ENCODE measurements at places on chromosomes 6 and 20. TPM values are rescaled to one million over a fixed set of nuclear protein-coding genes. Genes with fewer than 3 reads are reported as not detected.
A peak's percentile ranks its signal among the peaks of the same experiment; 100 is the strongest.

DNA sequence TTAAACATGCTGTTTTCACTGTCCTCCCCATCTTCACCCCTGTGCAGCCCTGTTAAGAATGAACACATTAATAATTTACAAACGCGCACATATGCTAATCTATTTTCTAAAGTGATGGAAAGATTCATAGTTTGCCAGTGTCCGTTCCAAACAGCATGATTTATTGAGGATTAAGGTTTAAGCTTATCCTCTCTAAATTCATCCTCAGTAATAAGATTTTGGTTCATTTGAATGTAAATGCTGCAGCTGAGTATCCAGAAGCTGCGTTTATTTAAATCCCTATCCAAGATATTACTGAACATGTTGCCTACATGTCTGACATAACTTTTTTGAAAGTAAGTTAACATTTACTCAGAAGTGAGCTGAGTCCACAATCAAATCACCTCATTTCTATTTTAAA is 42.8 kb upstream of the FAM135A start:
- no peak for DNase-seq

- DNase-seq, result no peak
Observed at GRCh38 chr6:163402616-163403015, 11.9 kb upstream of the QKI start.

DNA sequence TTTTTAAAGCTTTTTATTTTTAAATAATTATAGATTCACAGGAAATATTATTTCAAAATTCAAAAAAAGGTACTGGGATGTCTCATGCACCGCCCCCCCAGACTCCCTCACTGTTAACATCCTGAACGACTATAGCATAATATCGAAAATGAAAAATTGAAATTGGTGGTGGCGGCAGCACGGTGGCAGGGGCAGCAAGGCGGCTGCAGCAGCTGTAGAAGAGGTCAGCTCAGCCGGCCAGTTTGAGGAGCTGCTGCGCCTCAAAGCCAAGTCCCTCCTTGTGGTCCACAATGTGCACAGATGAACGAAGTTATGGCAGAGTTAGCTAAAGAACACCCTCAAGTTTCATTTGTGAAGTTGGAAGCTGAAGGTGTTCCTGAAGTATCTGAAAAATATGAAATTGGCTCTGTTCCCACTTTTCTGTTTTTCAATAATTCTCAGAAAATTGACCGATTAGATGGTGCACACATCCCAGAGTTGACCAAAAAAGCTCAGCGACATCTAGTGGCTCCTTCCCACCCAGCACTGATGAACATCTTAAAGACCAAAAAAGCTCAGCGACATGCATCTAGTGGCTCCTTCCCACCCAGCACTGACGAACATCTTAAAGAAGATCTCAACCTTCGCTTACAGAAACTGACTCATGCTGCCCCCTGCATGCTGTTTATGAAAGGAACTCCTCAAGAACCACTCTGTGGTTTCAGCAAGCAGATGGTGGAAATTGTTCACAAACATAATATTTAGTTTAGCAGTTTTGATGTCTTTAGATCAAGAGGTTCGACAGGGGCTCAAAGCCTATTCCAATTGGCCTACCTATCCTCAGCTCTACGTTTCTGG is 100.8 kb downstream of the FAM217A start:
- peak; percentile 84 for DNase-seq

- peak; percentile 21 for DNase-seq
Observed at GRCh38 chr20:58133020-58133808, 95.2 kb downstream of the ANKRD60 start.

GRCh38 chr6:155472886-155473285 is 17.2 kb upstream of the NOX3 start:
- no peak for DNase-seq

GRCh38 chr6:165365371-165365770 is 56.0 kb upstream of the C6orf118 start:
- DNase-seq, result no peak

- DNase-seq, result no peak
Observed at GRCh38 chr6:144549837-144550747, 265.0 kb downstream of the UTRN start.

Gene TAAR6
- not detected for total RNA-seq

Gene NMBR
- not detected for total RNA-seq

- no peak for DNase-seq
Observed at GRCh38 chr20:33839591-33839990, 28.4 kb downstream of the CHMP4B start.

- no peak for DNase-seq
Observed at GRCh38 chr6:90918361-90918760, 331.5 kb upstream of the MAP3K7 start.

- no peak for DNase-seq
Observed at GRCh38 chr6:42022755-42023384, 27.5 kb upstream of the TAF8 start.

- DNase-seq, result no peak
Observed at GRCh38 chr6:126625019-126625418, 285.1 kb downstream of the CENPW start.

- no peak for DNase-seq
Observed at GRCh38 chr20:46740214-46740609, 30.8 kb downstream of the SLC2A10 start.

Gene TAGAP
- 4.5 TPM for total RNA-seq

DNA sequence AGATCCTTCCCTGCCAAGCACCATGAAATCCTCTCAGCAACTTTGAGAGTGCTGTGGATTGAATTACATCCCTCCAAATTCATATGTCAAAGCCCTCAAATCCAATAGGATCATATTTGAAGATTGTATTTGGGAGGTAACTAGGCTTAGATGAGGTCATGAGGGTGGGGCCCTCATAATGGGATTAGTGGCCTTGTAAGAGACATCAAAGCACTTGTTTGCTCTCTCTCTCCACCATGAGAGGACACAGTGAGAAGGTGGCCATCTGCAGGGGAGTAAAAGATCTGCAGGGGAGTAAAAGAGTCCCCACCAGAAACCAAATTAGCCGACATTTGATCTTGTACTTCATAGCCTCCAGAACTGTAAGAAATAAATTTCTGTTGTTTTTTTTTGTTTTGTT is 298.2 kb downstream of the SAMD5 start:
- no peak for DNase-seq

DNA sequence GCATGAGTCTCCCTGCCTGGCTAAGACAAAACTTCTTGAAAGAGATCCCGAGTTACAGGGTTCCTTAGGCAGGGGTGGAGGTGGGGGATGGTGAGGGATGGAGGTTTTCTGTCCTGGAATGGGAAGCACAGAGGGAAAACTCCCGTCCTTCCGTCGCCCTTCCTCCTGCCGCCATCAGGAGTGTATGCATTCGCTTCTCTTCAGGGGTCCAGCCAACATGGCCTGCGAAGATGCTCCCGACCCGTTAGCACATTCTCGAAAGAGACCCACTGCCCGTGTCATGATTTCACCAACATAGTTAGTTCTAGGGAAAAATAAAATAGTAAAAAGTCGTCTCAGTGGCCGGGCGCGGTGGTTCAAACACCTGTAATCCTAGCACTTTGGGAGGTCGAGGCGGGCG is 37.1 kb downstream of the KIF25 start:
- no peak for DNase-seq

GRCh38 chr6:32840604-32841246 is 2.2 kb upstream of the TAP2 start:
- DNase-seq, result no peak

DNA sequence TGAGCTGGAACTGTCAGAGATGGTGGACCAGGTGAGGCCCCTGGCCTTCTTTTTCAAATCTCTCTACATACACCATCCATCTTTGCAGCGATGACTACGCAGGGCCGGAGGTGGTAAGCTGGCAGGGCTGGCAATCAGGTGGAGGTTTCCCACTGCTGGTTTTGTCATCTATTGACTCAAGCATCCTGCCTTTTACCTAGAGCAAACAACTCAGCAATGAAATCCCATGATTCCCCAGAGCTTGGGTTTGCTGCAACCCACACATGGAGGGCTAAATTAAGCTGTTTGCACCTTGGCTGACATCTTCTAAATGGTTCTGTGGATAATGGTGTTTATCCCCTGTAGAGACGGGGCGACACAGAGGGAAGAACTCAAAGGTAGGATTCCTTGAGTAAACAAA is 170.2 kb downstream of the SCP2D1 start:
- DNase-seq, result no peak

DNA sequence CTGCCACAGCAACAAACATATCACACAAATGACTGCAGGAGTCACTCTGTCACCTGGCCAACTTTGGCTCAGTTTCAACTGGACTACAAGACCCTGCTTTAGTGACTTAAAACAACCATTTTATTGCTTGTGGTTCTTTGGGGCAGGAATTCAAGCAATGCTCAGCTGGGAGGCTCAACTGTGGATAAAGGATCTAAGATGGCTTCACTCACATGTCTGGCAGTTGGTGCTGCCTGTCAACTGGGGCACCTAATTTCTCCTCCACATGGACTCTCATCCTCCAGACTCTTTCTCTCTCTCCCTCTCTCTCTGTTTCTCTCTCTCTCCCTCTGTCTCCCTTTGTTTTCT is 2.8 kb upstream of the EPB41L2 start:
- no peak for DNase-seq

Gene TFAP2A
- 25.0 TPM for total RNA-seq

Gene NCOA5
- total RNA-seq, result 10.8 TPM

Gene TGM3
- total RNA-seq, result 16.6 TPM

DNA sequence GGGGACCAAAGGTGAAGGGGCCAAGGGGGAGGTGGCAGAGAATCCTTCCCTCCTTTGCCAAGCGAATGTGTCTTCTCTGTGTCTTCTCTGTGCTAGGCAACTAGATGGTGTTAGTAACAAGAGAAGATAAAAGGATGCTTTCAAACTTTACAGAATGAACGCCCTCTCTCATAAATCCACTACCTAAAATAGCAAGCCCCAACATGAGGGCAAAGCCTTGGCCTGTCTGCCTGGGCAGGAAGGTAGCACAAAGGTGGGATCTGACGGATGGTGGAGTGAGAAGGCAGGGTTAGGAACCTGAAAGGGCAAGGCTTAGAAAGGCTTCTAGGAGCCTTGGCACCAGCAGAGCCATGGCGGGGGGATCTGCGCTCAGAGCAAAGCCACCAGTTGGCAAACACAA is 13.6 kb upstream of the TGM3 start:
- no peak for DNase-seq

- DNase-seq, result no peak
Observed at GRCh38 chr6:81450180-81450579, 302.3 kb downstream of the TENT5A start.

DNA sequence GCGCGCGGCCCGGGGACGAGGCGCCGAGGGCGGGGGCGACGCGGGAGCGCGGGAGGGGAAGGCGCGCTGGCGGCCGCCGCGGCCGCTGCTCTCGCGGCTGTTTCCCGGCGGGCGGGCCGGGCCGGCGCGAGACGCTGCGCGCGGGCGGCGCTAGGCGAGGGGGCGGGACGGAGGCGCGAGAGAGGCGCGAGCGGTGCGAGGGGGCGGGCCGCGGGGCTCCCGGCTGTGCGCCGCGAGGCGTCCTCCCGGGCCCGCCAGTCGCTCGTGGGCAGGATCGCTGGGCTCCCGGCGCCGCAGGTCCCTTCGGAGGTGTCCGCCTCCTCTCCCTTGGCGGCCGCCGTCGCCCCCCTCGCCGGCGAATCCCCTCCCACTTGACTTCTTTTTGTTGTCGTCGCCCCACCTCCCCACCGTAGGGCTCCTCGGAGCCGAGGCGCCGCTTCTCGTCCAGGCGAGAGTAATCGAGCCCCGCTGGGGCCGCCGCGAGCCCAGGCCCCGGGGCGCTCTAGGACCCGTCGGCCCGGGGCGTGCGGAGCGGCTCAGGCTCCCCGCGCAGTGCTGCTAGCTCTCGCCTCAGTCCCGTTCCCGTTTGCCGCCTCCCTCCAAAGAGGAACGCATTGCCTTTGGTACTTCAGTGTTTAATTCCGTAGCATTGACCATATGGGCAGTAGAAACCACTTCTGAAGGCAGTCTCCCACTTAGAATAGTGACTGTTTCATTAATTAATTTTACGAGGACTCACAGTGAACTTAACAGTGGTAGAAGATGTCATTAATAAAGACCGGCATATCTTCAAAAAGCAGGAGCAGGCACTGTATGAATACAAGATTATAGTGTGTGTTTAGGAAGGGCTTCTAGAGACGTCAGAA is at the start of gene RANBP9:
Gene RANBP9 (minus strand): TSS at position 103 of the 866 bp plus-strand sequence. CDS start 330 bp downstream, outside the sequence.
- DNase-seq, result peak; percentile 94

DNA sequence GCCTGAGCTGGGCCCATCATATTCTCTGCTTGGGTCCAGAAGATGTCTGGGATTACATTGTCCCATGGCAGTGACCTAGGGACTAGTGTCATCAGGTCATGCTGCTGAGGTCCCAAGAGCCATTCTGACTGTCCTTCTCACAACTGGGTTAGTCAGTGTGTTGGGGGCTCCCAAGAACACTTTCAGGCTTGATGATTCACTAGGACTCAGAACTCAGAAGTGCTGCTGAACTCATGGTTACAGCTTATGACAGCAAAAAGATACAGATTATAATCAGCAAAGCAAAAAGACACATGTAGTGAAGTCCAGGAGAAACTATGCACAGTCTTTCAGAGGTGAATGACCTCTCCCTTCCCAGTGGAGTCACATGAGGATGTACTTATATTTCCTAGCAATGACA is 107.8 kb downstream of the SYNE1 start:
- no peak for DNase-seq

Gene ASIP
- total RNA-seq, result 7.6 TPM

Gene HLA-DQA2
- 0.99 TPM for total RNA-seq

Gene BMP5
- 5.0 TPM for total RNA-seq

DNA sequence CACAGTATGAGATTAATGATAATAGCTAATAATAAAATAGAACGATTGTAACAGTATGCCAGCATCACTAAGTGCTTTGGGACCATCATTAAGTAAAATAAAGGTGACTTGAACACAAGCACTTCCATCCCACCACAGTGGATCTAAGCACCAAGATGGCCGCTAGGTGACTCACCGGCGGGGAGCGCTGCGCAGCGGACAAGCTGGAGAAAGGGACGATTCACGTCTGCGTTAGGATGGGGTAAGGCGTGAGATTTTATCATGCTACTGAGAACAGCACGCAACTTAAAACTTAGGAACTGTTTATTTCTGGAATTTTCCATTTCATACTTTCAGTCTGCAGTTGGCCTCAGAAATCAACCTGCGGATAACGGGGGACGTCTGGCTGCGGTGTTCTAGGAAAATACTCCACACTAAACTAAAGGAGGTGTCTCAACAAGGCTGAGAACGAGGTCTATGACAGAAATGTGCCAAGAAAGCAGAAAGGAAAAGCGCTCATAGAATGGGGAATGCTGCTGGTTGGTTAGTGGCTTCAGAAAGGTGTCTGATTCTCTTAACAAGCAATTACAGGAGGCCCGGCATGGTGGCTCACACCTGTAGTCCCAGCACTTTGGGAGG is 114.5 kb downstream of the GMPR start:
- DNase-seq, result no peak

Gene ESR1
- 2.2 TPM for total RNA-seq

Gene ULBP3
- total RNA-seq, result 3.9 TPM

GRCh38 chr20:38192323-38192885 is 27.3 kb upstream of the TGM2 start:
- no peak for DNase-seq

Gene PPIL4
- total RNA-seq, result 38.0 TPM

GRCh38 chr6:154488248-154488593 is 22.3 kb downstream of the CNKSR3 start:
- DNase-seq, result no peak

Gene PGK2
- not detected for total RNA-seq

- no peak for DNase-seq
Observed at GRCh38 chr20:17939622-17940223, 28.9 kb downstream of the SNX5 start.

GRCh38 chr20:24018796-24019195 is 30.2 kb upstream of the GGTLC1 start:
- no peak for DNase-seq

- DNase-seq, result no peak
Observed at GRCh38 chr6:127956260-127956888, 55.5 kb upstream of the THEMIS start.
